ENCODE measurements at places on chromosomes 3 and 15.

- DNase-seq: no peak
These were observed 6.7 kb downstream of the RFT1 start for GRCh38 chr3:53123510-53123909.

- DNase-seq: peak; percentile 1
These were observed 43.2 kb upstream of the UBE2E2 start for GRCh38 chr3:23159929-23160328.

- no peak for DNase-seq
These were observed 7.9 kb downstream of the KIF9 start for GRCh38 chr3:47274652-47275051.

DNA sequence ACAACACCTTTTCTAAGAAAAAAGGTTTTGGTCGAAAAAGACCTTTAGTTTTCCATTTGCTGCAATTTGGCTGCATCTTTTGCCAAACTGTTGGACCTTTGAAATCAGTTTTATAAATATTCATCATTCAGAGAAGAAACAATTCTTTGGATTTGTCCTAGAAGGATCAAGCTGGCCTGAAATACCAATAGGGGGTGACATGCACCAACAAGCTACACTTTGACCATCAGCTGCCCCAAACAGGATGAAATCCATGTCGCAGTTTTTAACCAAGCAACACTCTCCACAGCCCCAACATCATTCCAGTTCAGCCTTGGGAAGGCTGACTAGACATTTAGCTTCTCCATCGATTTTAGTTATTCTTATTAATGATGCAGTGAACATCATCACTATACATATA lies 9.8 kb downstream of the RPL15 start:
- no peak for DNase-seq

- no peak for DNase-seq
These were observed 853.8 kb downstream of the IGSF11 start for GRCh38 chr3:118180853-118181252.

- DNase-seq: no peak
These were observed at the start of gene C2CD4B for GRCh38 chr15:62165104-62165792. Gene C2CD4B, minus strand, starts transcription at chr15:62165285. Its CDS starts 301 bp downstream, at chr15:62164984.

DNA sequence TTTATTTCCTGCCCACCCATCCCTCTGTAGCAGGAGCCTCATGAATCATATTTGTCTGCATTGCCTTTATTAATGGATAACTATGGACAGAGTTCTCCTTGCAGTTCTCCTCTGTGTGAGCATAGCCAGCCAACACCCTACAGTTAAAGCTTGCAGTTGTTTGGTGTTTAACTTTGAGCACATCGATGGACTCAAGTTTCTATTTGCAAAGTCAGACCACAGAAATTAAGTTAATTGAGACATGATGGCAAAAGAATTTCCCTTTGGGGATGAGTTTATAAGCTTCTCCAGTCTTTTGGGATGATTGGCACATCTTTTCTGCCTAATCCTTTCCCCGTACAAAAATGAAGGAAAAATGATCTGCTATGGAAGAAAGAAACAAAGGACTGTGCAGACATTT lies 398.9 kb upstream of the THBS1 start:
- no peak for DNase-seq

- DNase-seq: no peak
These were observed 10.3 kb downstream of the LPP start for GRCh38 chr3:188164248-188164687.

- DNase-seq: no peak
These were observed 1384.0 kb downstream of the ZPLD1 start for GRCh38 chr3:103818800-103819199.

DNA sequence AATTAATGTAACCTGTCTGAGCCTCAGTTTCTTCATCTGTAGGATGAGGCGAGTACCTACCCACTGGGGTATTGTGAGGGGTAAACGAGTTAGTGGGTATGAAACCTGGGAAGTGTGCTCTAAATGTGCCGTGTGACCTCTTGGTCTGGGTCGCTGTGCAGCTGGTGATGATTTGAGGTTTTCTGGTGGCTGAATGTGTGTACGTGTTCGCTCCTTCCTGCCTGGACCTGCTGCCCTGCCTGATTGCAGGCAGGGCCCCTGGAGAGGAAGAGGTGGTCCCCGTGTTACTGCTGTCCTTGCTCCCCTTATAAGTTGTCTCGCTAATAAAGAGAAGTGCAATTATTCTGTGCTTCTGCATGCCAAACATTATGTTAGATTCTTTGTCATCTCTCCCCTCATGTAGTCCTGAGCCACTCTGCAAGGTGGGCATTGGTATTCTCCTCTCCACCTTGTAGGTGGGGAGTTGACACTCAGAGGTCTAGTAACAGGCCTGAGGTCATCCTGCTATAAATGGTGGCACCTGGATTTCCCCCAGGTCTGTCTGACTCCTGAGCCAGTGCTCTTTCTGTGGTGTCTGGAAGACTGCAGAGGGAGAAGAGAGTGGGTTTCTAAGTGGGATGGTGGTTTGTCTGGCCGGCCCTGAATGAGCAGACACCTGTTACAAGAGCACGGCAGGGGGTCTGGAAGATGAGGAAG lies 15.7 kb downstream of the PDIA5 start:
- no peak for DNase-seq

DNA sequence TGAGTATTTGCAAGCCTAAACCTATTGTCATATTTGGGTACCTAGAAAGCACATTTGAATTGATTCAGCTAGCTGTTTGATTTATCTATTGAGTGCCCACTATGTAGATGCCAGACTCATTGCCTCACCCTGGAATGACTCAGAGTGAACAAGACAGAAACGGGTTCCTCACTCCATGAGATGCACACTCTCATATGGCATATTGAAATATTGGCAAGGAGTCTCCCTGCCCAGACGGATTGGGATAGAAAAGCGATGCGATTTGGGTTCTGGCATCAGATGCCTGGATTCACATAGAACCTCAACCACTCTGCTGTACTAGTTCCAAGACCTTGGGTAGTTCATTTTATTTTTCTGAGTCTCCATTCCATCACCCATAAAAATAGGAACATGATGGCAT lies 22.5 kb downstream of the LRRN1 start:
- no peak for DNase-seq

GRCh38 chr3:61299343-61300005 lies 48.2 kb upstream of the FHIT start:
- DNase-seq: no peak

All from NCI-H446 (cell line).